Right ventricle myocardium inferior (tissue), 1 donor: ENCODE measurements at places on chromosomes 5 and 9. TPM values are rescaled to one million over a fixed set of nuclear protein-coding genes. Genes with fewer than 3 reads are reported as not detected.
A peak's percentile ranks its signal among the peaks of the same experiment; 100 is the strongest.

- DNase-seq: no peak
These were observed 81.3 kb upstream of the CTSL start for GRCh38 chr9:87644659-87645058.

C1QTNF2 gene
- total RNA-seq: 1.5 TPM

DNA sequence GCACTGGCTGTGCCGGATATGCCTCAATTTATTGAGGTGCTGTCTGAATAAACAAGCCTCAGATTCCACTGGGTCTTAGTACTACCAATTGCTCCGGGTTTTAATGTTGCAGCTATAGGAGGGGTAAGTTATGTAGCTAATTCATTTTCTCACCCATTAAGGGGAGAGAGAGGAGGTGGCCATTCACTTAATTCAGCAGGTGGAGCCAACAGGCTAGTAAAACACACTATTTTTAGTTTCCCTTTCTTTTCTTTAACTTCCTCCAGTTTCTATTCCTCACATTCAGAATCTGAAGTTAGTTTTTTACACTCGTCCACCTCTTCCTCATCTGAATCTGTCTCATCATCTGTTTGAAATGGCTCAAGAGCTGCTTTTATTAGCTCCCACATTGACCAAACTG lies 105.6 kb upstream of the CDH10 start:
- DNase-seq: no peak

GRCh38 chr9:122370869-122371755 lies at the start of gene PTGS1:
PTGS1 (plus strand) TSS chr9:122371024; CDS start chr9:122371085, 61 bp downstream.
- DNase-seq: peak; percentile 87

- DNase-seq: no peak
These were observed 23.8 kb downstream of the DAB2 start for GRCh38 chr5:39400713-39401578.

GRCh38 chr9:78697618-78698017 lies 400.7 kb downstream of the PSAT1 start:
- DNase-seq: no peak

MAMDC2 gene
- 10.8 TPM for total RNA-seq

CCDC69 gene
- total RNA-seq: 181 TPM

DNA sequence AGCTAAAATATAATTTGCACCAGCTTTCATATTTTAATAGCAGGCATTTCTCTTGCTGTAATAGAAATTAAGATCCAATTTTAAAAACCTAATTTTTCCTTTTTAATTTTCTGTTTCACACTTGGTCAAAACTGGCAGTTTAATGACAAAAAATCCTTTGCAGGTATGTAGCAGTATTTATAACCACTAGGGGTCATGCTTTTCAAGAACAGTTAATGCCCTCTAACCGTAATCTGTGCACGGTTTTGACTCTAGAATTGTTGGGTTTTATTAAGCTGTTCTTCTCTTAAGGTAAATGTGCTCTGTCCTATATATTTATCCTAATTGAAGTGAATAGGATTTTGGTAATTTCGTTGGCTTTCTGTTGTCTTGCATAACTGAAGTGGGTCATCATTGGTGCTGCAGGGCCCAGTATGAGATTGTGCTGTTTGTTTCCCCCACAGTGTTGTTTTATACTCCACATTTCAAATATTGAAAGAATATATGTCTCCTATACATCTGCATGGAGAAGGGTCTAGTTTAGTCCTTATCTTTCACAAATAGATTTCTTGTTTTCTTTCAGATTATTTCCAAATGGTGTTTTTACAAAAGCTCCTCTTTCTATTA lies 107.4 kb downstream of the SCAMP1 start:
- no peak for DNase-seq

- no peak for DNase-seq
These were observed 9.1 kb downstream of the MEGF10 start for GRCh38 chr5:127299678-127300077.

- no peak for DNase-seq
These were observed 203.0 kb downstream of the KDM4C start for GRCh38 chr9:6960777-6961176.

AKNA gene
- total RNA-seq: 7.1 TPM

DNA sequence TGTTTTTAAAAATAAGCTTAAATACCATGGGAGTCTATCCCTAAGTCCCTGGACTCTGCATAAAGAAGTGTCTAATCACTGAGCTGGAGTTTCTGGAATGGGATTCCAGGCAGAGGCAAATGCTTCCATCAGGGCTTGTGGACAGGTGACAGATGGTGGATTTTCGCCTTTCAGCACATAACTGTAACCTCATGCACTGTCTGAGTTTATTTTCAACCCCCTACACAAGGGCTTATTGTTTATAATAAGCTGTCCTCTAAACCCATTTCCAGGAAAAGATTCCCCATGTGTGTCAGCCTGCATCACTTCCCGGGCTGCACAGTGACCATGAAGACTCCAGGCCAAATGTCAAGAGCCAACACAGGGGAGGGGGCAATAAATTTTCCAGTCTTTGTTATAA lies 264.0 kb downstream of the PIK3R1 start:
- DNase-seq: no peak

GRCh38 chr5:151863566-151863965 lies 61.1 kb downstream of the GLRA1 start:
- DNase-seq: no peak

SEC16A gene
- 22.3 TPM for total RNA-seq

CCNG1 gene
- 94.2 TPM for total RNA-seq

- DNase-seq: peak; percentile 34
These were observed 86.0 kb downstream of the ANKRD33B start for GRCh38 chr5:10649666-10650380.

- no peak for DNase-seq
These were observed 402.4 kb downstream of the ARHGEF28 start for GRCh38 chr5:74028406-74028805.

TTC23L gene
- total RNA-seq: not detected

DNA sequence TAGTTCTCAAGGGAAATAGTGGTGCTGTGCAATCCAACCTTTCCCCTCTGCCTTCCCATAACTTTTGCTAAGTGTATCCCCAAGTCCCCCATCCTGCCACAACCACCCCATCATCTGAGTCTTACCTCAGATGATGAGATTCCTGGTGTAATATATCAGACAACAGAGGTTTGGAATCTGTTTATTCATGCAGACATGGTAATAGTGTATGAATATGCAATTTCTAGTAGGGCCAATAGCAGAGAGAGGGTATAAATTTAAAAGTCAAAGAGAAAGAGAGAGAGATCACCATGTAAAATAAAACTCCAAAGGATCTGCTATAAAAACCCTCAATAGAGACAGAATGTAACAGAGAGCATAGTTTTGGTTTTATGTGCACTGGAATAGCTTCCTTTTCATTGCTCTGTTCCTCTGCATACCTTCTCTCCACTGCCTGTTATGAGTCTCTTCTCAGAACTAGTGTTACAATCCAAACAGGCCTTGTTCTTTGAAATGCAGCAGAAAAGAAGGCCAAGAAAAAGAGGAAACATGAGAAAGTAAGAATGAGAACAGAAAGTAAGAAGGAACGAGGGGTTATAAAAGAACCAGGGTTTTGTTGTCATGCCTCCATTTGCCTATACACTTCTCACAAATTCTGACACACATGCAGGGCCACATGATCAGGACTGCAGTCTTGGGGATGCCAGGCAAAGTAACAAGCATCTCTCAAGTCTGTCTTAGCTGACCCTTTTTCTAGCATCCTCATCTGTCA lies 278.0 kb downstream of the CETN3 start:
- no peak for DNase-seq

DNA sequence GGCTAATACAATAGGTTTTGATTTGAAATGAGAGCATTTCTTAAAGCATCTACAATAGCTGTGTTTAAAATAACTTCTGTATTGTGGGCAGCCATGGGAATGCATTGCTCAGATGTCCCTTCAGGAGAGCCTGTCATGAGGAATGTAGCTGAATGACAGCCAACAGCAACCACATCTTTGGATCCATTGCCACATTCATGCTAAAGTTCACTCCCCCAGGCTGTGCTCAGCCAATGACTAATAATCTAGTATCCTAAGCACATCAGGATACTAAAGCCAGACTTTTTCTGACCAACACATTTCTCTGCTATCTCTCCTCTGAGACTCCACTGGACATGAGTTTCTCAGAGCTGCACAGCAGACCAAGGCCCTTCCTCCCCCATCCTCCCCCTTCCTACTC lies 45.5 kb downstream of the HTR1A start:
- DNase-seq: no peak
